ENCODE measurements at places on chromosomes 4 and X. TPM values are rescaled to one million over a fixed set of nuclear protein-coding genes. Genes with fewer than 3 reads are reported as not detected.

Gene XAGE1B
- not detected for total RNA-seq

Gene KLKB1
- total RNA-seq: not detected

- no peak for DNase-seq
Observed at GRCh38 chrX:136497556-136498052, at the start of gene HTATSF1. Gene HTATSF1 (plus strand): TSS chrX:136497592. CDS start chrX:136497685, 93 bp downstream.

DNA sequence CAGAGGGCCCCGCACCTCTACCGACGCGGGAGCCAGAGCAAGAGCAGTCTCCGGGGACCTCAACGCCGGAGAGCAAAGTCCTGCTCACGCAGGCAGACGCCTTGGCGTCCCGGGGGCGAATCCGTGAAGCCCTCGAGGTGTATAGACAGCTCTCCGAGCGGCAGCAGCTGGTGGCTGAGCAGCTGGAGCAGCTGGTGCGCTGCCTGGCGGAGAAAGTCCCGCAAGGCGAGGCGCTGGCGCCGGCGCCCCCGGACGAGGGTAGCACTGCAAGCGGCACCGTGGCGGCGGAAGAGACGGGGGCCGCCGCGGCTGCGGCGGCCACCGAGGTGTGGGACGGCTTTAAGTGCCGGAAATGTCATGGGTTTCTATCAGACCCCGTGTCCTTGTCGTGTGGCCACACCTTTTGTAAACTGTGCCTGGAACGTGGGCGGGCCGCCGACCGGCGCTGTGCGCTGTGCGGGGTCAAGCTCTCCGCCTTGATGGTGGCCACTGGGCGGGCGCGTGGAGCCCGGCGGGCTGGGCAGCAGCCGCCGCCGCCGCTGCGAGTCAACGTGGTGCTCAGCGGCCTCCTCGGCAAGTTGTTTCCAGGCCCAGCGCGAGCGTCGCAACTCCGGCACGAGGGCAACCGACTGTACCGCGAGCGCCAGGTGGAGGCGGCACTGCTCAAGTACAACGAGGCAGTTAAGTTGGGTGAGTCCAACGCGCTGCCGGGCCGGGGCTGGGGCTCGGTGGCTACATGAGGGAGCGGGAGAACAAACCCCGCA lies 672 bp downstream of the LONRF3 start:
- peak; percentile 31 for DNase-seq

- no peak for DNase-seq
Observed at GRCh38 chrX:11665168-11666111, at the start of gene ARHGAP6. Gene ARHGAP6 (minus strand): TSS chrX:11665920. CDS start chrX:11664828, 1,092 bp downstream.

DNA sequence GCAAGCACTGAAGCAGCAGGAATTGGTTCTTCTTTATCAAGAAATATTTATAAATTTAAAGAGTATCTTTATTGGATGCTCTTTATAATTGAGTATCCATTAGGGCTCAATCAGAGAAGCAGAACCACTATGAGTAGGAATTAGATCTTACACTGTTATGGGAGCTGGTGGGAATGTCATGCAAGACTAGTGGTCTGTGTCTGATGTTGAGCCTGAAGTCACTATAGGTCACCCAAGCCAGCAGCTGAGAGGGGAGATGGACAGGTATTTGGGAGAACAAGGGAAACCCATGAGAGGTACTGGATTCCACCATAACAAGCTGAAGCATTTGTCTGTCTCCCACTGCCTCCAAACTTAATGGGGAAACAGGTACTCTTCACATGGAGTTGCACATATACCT lies 283.7 kb upstream of the BOD1L1 start:
- no peak for DNase-seq

- no peak for DNase-seq
Observed at GRCh38 chr4:45580334-45580733, 543.5 kb downstream of the GABRG1 start.

DNA sequence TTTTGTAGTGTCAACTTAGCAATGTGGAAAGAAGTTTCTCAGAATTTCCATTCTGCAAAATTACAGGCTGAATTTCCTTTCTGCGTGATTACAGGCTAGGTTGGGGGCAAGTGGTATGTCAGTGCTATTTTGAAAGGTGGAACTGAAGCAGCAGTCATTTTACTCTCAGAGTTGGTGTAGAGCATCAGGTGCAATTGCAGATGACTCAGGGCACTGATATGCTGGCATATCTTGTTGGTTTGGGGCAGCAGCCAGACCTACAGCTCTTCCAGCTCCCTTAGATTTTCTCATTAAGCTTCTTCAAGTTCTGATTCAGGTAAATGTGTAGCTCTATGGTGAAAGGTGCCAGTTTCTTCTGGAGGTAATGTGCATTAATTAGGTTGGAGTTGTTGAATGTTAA lies 930.7 kb upstream of the PCDH10 start:
- no peak for DNase-seq

DNA sequence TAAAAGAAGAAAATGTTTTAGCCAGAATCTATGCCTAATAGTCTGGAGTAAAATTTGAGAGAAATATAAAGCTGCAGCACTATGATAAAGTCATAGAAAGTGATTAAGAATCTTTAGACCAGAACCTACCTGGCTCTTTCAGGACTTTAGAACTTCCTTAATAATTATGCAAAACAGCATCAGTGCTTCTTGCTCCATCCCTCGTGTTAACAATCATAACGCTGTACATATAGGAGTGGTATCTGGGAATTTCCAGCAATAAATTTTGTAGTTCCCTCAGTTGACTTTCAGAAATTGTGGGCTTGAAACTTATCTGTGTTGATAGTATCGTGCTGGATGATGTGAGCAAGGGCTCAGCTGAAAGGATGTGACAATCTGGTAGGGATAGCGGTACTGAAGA lies 102.1 kb upstream of the RASGEF1B start:
- no peak for DNase-seq

DNA sequence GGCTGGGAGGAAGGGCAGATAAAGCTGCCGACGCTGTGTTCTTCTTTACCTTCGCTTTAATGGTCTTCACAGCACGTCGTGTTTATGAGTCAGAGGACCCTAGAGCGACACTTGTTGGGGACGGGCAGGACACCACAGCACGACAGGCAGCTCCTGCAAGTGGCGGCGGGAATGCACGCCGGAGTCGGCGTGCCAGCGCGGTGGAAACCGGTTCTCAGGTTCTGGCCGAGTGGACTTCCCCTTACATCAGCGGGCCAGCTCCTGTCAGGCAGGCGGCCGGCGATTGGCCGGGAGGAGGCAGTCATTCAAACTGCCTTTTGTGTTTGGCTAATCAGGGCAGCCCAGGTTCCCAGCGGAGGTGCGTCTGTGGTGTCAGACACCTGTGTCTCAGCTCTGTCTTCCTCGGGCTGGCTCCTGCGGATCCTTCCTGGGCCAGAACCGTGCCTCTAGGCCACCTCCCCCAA lies 150.9 kb downstream of the SHROOM3 start:
- peak; percentile 11 for DNase-seq

DNA sequence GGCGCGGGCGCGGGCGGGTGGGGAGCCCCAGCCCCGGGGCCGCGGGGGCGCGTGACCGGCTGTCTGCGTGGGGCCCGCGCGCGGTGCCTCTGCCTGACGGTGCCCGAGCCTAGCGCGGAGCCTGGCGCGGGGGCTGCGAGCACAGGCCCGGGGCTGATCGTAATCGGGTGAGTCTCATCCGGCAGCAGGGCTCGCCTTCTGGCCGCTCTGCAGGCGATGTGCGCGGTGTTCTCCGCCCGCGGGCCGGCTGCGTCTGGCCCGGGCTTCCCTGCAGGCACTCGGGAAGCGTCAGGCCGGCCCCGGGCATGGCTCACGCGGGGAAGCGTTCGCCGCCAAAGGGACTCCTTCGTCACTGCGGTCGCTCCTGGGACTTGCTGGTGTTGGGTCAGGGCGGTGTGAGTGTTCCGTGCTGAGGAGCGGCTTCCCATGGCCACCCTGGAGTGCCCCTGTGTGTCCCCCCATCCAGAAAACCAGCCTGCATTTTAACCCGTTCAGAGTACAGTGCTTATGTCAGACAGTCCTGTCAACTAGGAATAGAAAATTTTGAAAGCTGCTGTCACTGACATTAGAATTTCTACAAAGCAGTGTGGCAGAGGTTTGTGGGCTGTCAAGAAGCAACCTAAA lies 40.6 kb downstream of the FAM149A start:
- DNase-seq: peak; percentile 12

DNA sequence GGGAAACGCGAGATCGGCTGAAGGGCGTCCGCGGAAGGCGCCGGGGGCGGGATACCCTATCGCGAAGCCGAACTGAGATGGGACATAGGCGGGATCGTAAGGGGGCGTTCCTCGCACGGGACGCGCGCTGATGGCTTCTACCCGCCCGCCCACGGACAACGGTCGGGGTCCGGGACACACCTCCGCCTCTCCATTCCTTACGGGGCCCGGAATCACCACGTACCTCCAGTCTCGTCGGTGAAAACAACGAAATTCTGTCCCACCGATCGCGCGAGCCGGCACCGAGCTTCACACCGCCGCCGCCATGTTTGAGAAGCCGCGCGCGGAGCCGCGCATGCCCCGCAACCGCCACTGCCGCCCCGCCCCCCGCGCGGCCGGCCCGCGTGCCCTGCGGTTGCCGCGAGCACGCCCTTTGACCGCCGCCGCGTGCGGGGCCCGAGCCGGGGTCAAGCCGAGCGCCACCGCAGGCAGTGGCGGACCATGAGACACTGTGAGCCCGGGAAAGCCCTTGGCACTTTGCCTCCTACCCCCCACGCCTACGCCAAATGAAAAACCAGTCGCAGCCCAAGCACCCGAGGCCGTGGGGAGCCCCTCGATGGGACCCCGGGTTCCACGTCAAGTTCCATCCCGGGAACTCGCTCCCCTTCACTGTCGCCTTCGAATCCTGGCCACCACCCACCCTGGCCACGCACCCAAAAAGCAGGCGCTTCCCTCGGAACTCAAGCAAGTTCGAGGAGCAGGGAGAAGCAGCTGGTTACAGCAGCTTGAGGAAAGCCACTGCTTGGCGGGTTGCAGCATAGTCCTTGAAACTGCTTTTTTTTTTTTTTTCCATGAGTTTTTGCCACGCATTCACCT lies at the start of gene SCML2:
SCML2 (minus strand) TSS at position 320 of the 855 bp plus-strand sequence. CDS start 20,617 bp downstream, outside the sequence.
- peak; percentile 50 for DNase-seq

Measured in activated naive CD4-positive, alpha-beta T cell treated with anti-CD3 and anti-CD28 coated beads, Interleukin-2, amount 50 U/mL, for 72 hours (primary cell).